ENCODE measurements at places on chromosomes 7 and 10.

DNA sequence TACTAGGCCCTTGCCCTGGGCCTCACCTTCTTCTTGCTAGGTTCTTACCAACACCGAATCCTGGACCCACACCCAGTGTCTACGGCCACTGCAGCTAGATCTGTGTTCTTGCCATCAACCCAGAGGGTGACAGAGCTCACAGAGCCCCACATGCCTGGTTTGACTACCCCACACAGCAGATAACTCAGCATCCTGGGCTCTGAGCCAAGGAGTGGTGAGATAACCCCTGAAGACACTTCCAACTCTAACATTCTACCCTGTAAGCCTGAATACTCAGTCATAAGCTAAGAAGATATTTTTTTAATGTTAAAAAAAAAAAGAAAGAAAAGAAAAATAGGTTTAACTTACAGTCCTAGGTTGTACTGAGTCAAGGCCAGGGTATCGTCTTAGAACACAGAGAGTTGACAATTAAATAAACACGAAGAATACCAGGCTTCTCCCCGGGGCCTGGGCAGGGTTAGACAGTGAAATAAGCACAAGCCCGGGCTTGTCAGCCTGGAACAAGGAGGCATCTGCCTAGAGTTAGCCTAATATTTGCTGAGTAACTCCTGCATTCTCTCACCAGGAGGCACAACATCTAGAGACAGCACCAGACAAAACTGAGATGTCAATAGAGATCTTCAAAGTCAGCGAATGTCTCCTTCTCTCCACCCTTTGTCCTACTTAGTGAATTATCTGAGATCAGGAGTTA is 556.5 kb upstream of the LRRN3 start:
- DNase-seq: no peak

- no peak for DNase-seq
These were observed 92.4 kb downstream of the WNT2 start for GRCh38 chr7:117230276-117231046.

DNA sequence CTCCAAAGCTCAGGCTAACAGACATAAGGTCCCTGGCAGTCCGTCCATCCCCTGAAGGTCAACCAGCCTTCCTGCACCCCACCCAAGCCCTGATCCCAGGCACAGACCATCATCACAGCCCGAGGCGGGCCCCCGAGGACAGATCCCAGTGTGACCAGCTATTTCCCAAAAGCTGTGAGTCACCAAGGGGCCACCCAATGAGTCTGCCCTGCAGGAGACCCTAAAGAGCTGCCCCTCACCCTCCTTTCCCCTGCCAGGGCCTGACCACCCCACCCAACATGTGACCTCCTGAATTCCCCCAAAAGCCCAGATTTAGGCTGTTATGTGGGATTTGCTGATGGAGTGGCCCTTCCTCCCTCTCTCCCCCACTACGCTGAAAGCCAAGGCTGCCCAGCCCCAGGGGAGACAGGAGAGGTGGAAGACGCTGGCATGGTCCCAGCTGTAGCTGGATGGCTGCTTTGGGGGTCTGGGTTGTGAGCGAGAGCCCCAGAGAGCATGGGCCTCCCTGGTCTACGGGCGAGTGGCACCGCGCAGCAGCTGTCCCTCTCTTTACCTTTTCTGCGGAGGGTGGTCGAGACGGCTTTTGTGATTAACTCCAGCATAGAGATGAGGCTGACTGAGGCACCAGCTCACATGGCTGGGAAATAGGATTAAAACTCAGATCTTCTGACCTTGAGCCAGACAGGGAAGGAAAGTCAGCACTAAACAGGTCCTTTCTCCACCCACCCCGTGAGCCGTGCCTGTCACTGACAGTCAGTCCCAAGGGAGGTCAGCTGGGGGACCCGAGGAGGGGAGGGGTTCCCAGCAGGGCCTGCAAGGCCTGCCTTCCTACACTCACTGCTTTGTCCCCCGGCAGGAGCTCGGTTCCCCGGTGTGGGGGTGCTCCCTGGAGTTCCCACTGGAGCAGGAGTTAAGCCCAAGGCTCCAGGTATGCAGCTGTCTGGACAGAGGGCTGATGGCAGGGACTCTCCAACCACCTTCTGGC is 16.7 kb downstream of the ELN start:
- DNase-seq: no peak

- DNase-seq: no peak
These were observed 68.9 kb downstream of the MET start for GRCh38 chr7:116740755-116741462.

GRCh38 chr7:33024189-33024757 is 38.3 kb downstream of the NT5C3A start:
- no peak for DNase-seq

GRCh38 chr7:216360-217300 is 24.3 kb downstream of the FAM20C start:
- no peak for DNase-seq

DNA sequence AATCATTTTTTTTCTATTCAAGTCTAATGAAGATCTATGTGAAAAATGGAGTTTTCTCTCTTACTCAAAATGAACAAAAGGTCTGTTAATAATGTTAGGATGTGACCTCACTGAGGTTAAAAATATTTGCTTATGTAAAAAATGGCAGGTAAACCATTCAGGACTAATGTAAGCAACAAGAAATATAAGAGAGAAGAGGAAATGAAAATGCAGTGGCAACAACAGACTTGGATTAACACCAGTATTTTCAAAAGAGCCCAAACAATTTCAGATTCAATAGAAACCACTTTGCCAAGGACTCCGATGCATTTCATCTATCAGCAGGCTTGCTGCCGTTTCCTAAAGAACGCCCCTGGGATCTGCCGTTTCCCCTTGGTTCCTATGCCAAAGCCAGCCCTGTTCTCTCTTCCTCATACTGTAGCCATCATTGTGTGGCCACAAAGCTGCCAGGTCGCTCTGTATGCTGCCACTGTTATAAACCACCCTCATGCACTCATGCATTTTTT is 66.4 kb downstream of the MTURN start:
- DNase-seq: no peak

DNA sequence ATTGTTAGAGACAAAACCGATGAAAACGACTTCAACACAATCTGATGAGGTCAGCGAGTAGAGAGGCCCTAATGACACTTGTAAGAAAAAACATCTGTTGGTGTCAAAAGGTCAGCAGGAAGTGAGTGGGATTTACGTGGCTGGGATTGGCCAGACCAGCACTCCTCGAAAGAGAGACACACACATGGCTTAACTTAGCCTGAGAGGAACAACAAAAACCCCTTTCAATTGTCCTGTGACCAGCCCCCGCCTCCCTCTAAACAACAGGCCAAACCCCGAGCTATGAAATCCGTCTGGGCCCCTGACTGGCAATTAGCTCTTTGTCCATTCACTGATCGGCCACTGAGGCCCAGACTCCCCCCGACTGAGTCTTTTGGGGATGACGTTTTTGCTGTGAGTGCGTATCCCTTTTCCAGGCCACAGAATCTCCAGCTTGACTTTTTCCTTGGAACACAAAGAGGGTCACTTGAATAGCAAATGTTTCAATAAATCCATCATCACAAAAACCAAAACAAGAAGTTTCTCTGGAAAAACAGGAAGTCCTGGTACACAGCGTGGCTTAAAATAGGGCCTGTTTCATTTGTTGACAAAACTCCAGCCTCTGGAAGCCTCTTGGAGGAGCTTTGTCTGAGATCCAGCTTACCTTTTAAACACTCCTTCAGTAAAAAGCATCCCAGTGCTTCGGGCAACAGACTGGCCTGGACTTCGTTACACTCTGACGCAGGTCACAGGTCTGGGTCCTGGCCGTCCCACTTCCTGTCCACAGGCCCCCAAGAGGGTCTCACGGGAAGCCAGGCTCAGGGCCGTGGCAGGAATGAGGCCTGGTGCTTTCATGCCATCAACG is 103.0 kb downstream of the CTBP2 start:
- DNase-seq: no peak
